Iris pigment epithelial cell (primary cell): ENCODE measurements at places on chromosomes 7 and 10.
A peak's percentile ranks its signal among the peaks of the same experiment; 100 is the strongest.

- DNase-seq, result no peak
These were observed 240.1 kb downstream of the THSD7A start for GRCh38 chr7:11591943-11592342.

- DNase-seq, result no peak
These were observed 200.0 kb upstream of the MKI67 start for GRCh38 chr10:128326251-128326650.

GRCh38 chr7:82335927-82336326 is 107.7 kb downstream of the CACNA2D1 start:
- DNase-seq, result peak; percentile 48

GRCh38 chr7:31263338-31263737 is 77.2 kb downstream of the NEUROD6 start:
- no peak for DNase-seq

DNA sequence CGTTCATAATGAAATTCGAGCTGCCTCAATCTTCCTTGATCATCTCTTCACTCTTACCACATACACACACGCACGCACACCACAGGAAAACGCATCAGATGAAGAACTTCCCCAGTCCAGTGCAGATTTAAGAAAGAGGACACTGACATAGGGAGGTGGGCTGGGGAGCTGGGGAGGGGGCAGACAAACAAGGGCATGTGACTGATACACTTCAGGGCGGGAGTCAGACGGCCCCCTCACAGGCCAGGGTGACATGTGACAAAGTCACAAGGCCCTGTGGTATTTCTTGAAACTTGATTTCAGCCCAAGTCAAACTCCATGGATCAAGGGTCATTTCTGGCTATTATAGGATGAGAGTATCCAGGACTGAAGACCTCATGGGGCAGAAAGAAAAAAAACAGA is 82.6 kb downstream of the KCNMA1 start:
- peak; percentile 28 for DNase-seq

DNA sequence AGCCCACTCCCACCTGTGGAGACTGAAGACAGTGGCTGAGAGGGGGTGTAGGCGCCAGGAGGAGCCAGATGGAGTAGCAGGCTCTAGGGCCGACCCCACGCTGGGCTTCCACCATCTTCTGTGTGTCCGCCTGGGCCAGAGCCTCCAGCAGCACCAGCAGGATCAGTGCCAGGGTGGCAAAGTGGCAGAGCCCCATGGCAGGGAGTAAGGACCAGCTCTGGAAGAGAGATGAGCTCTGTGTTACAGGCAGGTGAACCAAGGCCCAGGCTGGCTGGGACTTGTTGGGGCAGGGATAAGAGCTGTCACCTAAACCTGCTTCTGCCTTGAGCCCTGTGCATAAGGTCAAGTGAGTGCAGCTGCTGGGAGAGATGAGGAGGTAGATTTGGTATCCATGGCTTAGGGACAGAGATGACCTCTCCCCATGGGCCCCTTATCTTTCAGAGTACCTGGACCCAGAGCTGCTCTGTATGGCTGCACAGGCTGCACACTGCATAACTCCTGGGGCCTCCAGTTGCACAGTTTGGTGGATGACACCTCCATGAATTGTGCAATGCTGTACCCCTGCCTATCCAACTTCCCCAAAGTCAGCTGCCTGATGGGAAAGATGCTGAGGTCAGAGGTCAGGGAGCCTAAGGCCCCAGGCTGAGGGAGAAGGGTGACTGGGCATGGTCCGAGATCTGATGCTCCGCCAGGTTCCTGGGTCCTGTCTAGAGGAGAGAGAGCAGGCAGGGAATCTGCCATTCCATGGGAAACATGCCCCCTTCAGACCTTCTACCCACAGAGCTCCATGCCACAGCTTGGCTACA is 7.4 kb upstream of the SAMD8 start:
- DNase-seq, result no peak
